Left lung (tissue), 14 donors: ENCODE measurements at places on chromosomes 13 and 19. TPM values are rescaled to one million over a fixed set of nuclear protein-coding genes. Genes with fewer than 3 reads are reported as not detected.

DNA sequence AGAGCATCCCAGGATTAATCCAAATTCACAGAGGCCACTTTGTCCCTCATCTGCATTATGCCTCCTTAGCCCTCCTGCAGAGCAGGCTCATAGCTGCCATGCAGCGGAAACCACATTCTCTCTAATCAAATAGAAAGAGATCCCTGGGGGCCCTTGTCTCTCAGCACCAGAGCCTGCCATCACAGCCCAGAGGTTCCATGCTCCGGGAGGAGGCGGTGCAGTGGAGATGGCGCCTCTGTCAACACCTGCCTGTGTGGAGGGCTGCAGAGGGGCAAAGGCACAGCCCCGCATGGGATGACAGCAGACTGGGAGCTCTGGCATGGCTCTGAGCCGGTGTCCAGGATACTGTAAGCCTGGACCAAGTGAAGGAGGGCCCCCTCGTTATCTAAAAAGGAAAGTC is 111.3 kb downstream of the SLC7A1 start:
- no peak for DNase-seq

- no peak for DNase-seq
These were observed 74.9 kb downstream of the SOX1 start for GRCh38 chr13:112141643-112142400.

DNA sequence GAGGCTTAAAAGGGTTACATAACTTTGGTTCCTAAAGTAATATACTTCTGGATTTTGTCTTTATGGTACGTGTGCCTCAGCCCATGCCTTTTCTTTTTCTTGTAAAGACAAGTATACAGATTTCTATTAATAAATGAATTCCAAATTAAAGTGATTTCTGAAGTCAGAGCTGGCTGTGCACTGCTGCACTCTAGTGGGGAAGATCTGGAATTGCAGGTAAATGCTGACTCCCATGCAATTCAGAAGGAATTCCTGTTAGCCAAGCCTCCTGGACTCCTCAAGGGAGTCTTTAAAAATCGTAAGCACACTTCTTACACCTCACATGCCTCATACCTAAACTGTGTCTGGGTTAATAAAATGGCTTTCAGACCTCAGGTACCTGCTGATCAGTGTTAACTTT is 118.4 kb upstream of the SLC7A1 start:
- no peak for DNase-seq

GRCh38 chr19:48638831-48639381 is 1.7 kb upstream of the DBP start:
- no peak for DNase-seq

The NUCB1 gene
- 184 TPM for polyA plus RNA-seq

- no peak for DNase-seq
These were observed 32.3 kb downstream of the ATP7B start for GRCh38 chr13:51978796-51979556.

DNA sequence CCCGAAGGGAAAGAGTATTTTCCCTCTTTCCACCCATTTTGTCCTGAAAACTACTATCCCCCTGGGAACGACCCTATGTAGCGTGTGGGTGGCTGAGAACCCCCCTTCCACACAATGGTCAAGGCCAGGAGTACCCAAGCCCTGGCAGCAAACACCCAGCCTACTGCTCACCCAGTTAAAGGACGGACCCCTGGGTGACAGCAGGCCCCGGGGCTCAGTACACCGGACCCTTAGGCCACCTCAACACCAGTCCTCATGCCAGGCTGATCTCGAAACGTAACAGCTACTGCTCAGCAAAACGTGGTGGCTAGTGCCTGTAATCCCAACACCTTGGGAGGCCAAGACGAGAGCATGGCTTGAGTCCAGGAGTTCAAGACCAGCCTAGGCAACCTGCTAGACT is 1.4 kb downstream of the ANKRD27 start:
- DNase-seq, result no peak

GRCh38 chr13:105918842-105919741 is 616.4 kb downstream of the EFNB2 start:
- DNase-seq, result no peak

The ELAVL1 gene
- 69.5 TPM for polyA plus RNA-seq

The PTPRH gene
- polyA plus RNA-seq, result 0.15 TPM

The MBD3L2 gene
- not detected for polyA plus RNA-seq

The GPC5 gene
- polyA plus RNA-seq, result 12.7 TPM

The CEACAM16 gene
- polyA plus RNA-seq, result not detected
